ENCODE measurements at places on chromosomes 5 and 9. TPM values are rescaled to one million over a fixed set of nuclear protein-coding genes. Genes with fewer than 3 reads are reported as not detected.

DNA sequence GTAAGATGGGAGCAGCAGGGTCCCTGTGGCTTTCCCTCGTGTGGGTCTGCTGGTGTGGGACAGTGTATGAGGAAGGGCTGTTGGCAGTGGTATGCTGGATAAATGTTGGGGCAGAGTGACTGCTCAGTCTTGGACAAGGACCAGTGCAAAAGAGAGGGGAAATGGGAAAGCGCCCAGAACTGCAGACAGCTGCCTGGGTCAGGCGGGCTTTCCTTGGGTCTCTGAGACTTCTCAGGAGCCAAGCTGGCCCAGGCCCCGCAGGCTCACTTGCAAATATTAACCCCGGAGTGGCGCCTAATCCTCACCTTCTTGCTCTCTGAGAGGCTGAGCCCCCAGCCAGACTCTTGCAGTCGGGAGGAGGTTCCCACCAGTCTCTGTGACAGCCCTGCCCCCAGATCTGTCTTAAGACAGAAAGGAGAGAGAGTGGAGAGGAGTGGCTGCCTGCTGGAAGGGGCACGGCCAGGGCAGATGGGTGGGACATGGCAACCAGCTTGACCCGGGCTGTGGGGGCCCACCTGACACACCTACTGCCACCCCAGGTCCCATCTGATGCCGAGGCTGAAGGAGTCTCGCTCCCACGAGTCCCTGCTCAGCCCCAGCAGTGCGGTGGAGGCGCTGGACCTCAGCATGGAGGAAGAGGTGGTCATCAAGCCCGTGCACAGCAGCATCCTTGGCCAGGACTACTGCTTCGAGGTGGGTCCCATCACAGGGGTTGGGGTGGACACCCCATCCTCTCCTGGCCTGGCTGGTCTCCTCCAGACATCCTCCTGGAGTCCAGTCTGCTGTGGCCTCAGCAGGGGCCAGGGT is 105.2 kb downstream of the DAB2IP start:
- DNase-seq: no peak

DNA sequence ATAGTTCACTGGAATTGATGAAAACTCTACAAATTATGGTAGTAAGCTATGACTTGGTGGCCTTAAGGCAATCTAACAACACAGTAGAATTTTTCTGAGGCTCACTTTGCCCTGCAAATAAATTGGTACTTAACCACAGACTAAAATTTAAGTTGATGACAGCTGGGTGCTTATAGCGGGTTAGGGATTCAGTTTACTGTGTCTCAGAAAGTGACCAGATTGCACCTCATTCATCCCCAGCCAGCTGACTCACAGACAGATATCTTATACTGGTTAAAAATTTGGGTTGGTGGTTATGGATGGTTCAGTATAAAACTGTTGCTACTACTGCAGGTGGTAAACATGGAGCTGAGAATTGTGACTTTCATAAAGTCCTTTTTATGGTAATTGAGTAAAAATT is 2.8 kb downstream of the CKS2 start:
- DNase-seq: no peak

DNA sequence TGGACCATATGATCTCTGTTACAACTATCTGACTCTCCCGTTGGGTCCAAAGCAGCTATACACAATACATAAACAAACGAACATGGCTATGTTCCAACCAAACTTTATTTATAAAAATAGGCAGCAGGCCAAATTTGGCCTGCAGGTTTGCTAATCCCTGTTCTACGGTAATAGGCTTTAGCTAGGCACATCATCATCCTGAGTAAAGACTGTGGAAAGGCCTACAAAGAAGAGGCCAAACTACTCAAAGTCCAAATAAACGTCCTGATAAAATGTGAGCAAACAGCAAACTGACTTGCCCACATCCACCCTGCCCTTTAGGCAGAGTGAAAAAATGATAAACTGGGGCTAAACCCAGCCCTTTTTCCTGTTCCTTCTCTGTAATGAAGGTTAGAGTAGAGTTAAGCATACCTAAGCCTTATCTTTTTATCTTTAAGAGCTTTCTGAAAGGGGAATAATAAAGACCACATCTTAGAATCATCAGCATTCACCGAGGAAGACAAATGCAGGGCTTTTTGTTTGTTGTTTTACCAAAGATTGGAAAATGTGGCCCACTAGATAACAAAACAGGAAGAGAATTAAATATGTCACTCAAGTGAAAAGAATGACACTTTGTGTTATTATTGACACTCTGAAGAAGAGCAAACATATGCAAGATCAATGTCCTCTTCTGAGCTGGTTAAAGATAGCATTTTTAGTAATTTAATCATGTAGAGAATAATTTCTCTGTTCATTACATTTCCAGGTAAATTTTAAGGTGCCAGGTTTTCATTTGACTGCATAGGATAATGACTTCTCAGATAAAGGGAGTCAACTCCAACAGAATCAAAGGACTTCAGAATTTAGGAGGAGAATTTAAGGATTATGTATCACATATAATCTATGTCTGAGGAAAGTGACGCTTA is 160.0 kb upstream of the GNA14 start:
- DNase-seq: no peak

DNA sequence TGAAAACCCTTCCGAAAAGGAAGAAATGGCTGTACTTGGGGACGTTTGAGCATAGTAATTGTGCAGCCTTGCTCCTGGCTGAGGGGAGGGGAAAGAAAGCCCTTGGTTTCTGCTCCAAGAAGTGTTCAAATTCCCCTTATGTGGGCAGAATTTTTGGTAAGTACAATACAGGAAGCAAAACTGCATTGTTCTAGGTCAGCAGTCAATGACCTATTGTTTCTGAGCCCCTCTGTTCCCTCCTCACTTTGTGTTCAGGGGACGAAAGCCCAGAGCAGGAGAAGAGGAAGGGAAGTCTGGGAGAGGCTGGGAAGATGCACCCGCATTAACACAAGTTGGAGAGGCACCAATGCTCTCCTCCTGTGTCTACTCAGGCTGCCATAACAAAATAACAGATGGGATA is 11.9 kb downstream of the BASP1 start:
- DNase-seq: no peak

- no peak for DNase-seq
Observed at GRCh38 chr5:51811883-51812471, 428.7 kb downstream of the ISL1 start.

- DNase-seq: no peak
Observed at GRCh38 chr5:34585601-34586104, 70.5 kb upstream of the RAI14 start.

- no peak for DNase-seq
Observed at GRCh38 chr9:124264823-124265233, 7.1 kb downstream of the NEK6 start.

- no peak for DNase-seq
Observed at GRCh38 chr5:53730943-53731342, 170.5 kb downstream of the NDUFS4 start.

The KIF4B gene
- not detected for total RNA-seq

DNA sequence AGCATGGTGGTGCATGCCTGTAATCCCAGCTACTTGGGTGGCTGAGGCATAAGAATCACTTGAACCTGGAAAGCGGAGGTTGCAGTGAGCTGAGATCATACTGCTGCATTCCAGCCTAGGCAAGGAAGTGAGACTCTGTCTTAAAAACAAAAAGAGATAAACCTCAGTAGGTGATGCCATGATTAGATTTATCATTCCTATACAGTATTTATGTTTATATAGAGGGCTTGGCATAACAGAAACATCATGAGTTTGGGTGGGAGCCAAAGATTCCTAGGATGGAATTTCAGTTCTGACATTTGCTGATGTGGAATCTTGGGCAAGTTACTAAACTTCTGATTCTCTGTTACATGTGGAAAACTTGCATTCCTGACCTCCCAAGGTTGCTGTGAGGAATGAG is 22.3 kb downstream of the RFK start:
- no peak for DNase-seq

The SLC9A3 gene
- total RNA-seq: 1.7 TPM

The ARAP3 gene
- total RNA-seq: 39.2 TPM

DNA sequence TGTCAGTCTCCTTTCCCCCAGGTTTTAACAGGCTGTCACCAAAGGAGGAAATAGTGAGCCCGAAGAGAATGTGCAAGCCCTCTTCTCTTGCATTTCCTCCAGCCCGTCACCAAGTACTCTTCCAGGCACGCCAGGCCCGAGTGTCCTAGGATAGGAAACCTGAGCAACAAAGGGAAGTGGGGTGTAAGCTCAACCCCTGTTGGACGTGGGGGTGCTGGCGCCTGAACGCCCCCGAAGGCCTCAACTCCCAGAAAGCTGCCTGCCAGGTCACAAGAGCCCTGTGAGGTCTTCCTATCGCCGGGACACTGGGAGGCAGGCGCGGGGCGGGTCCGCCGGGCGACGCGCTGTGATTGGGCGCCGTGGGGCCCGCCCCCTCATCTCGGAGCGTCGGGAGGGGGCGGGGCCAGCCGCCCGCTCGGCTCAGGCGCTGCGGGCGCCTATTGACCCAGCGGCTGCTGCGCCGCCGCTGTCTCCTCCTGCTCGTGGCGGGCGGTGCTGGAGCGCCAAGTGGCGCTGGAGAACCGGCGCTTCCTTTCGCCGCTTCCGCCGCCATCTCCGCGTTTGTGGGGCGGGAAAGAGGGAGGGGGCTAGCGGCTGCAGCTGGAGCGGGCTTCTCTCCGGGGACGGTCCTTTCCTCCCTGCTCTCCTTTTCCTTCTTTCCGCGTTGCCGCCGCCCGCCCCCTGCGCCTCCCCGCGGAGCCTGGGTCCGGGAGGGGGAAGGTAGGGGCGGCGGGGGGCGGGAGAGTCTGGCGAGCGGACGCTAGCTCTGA is 572 bp upstream of the MAN2A1 start:
- DNase-seq: no peak

- DNase-seq: no peak
Observed at GRCh38 chr9:127411122-127411521, 13.1 kb upstream of the ZNF79 start.

DNA sequence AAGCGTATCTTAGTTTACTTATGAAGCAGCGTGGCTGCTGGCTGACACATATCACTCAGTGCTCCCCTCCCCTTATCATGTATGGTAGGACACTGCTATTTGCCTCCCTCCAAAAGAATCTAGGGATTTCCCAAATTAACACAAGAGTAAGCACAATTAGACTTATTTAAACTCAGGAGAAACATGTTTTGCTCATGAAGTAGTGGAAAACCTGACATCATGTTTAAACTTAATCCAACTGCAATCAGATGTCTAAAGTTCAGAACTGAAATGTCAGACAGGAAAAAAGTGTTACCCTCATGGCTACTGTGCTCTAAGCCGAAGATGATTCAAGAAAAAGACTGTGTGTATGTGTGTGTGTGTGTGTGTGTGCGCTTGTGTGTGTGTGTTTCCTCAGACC is 324.1 kb upstream of the TNC start:
- no peak for DNase-seq

The ZDHHC11 gene
- total RNA-seq: 14.5 TPM

The PCDHA3 gene
- 0.32 TPM for total RNA-seq

DNA sequence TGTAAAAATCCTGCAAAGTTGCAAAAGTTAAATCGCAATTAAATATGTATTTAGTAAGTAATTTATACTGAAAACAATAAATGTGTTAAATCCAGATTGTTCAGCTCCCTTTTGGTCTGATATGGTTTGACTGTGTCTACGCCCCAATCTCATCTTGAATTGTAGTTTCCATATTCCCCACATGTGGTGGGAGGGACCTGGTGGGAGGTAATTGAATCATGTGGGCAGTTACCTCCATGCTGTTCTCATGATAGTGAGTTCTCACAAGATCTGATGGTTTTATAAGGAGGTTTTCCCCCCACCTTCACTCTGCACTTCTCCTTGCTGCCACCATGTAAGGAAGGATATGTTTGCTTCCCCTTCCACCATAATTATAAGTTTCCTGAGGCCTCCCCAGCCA is 140.0 kb downstream of the CDH6 start:
- no peak for DNase-seq

- DNase-seq: no peak
Observed at GRCh38 chr5:133792024-133792423, 176.4 kb downstream of the C5orf15 start.

The STK32A gene
- total RNA-seq: 0.61 TPM

The ACOT12 gene
- total RNA-seq: not detected

GRCh38 chr5:132322266-132322665 is 28.1 kb downstream of the SLC22A4 start:
- DNase-seq: no peak

DNA sequence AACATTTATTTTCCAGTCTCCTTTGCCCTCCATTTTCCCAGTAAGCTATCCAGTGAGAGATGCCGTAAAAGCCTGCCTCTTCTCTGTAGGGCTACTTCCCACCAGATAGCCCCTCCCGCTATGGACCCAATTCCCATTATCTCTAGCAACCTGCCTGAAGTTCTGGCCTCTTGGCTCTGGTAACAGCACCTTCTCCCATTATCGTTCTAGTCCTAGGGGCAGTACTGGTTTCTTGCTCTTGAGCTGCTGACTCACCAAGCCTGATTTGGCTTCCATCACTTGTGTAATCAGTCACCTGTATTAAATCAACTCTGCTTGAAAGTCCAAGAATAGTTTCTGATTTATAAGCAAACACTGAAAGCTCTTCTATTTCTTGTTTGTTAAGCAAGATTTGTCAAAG is 42.8 kb upstream of the PARP8 start:
- no peak for DNase-seq

DNA sequence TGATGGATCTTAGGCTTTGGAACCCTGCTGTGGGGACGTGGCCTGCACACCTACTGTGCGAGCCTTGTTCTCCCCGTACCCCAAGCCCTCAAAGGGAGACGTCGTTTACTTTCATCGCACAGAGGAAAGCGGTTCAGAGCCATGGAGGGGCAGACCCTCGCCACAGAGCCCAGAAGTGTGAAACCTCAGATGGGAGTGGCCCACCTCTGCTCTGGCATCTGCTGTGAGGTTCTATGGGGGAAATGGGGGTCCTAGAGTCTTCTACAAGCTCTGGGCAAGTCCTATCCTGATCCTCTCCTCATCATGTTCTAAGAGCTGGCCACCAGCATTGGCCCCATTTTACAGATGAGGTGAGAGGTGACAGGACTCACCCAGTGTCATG is 3.7 kb upstream of the RNF44 start:
- no peak for DNase-seq

The MLANA gene
- total RNA-seq: not detected

GRCh38 chr9:134605966-134606357 is 35.6 kb upstream of the COL5A1 start:
- no peak for DNase-seq

The ACER2 gene
- 5.6 TPM for total RNA-seq

DNA sequence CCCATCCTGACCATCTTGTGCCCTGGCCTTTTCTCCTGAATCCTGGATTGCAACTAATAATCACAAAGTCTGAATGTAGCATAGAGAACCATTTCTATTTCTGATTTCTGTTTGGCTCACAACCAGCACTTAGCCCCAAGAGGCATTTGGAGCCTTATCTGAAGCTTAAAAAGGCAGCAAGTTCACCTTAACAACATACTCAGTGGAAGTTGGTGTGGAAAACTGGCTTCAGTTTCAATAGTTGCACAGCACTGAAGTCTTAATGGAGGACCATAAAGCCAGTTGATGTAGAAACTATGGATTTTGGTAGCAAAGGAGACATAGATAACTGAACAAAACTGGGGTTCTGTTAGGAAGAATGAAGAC is 574.1 kb downstream of the PSAT1 start:
- no peak for DNase-seq

- no peak for DNase-seq
Observed at GRCh38 chr5:177442066-177442826, 4.4 kb upstream of the PRR7 start.

All from neural crest cell (in vitro differentiated cells).